ENCODE measurements at places on chromosomes 12 and 14.

DNA sequence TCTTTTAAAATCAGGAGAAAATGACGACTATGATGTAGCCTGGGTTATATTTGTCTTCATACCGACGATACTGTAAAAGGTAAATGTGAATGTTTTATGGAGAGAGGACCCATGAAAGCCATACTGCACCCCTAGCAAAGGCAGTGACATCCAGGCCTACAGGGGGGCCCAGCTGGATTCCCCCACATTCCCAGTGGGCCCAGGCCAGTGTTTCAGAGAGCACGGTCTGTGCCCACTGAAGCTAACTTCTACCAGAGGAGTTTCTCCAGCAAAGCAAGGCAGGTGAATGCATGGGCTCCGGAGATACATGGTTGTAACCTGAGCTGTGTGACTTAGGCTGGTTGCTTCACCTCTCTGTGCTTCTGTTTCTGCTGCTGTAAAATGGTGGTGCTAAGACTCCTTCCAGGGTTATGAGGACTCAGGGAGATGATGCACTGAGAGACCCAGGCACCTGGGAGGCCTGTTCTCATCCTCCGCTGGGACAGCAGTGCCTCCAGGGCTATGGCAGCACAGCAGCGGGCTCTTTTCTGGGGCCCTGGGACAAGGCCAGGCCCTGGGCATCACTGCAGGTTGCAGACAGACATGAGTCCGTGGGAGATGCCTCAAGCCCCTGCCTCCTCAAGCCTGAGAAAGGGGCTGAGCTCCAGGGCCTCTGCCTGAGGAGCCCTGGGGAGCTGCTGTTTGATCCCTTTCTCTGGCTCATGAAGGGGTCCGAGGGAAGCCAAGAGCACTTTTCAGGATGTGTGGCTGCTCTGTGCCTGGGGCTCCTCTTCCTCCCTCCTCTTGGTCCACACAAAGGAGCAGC lies 73.7 kb downstream of the SERPINA3 start:
- DNase-seq: no peak

DNA sequence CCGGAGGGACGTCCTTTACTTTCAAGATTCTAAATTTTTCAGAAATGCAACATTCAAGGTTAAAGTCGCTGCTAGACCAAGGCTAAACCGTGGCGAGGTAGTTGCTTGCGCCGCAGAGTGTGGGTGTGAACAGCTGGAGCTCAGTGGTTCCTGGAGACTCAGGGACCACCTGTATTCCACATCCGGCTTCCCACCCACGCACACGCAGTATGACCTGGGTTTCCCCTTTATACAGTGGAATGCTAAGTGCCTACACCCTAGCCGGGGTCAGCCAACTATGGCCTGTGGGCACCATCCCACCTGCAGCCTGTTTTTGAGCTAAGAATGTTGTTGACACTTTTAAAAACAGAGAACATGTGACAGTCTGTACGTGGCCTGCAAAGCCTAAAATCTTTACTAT lies 42.9 kb upstream of the TESC start:
- no peak for DNase-seq

DNA sequence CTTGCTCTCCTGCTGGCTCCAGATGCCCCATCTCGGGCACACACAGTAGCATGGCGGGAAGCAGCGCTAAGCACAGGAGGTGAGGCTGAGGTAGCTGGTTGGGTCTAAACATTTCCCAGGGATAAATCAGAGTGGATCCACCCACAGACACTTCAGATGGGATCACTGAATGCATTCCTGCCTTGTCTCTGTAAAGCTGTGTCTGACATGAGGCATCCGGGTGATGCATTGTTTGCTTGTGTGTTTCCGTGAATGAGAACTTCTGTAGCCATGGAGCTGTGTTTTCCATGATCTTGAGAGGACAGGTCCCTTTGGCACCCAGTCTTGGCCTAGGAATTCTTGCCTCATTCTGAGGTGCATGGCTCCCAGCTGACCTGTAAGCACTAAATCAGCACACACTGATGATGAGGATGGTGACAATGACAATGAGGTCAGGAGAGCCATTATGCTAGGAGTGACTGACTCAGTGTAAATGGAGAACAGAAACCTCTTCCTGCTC lies 6.7 kb upstream of the KRT75 start:
- no peak for DNase-seq

DNA sequence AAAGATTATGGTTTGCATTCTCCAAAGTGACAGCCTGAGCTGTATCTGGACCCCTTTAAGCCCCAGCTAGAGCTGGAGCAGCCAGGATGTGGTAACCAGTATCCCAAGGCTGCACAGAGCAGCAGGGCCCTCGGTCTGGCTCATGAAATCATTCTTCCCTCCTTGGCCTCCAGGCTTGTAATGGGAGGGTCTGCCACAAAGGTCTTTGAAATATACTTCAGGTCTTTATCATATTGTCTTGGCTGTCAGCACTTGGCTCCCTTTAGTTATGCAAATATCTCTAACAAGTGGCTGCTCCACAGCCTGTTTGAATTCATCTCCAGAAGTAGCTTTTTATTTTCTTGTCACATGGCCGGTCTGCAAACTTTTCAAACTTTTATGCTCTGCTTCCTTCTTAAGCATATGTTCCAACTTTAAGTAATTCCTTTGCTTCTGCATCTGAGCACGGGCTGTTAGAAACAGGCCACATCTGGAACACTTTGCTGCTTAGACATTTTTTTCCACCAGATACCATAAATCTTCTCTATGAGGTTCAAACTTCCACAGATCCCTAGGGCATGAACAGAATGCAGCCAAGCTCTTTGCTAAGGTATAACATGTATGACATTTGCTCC lies 663.4 kb upstream of the MIS18BP1 start:
- DNase-seq: no peak

- DNase-seq: no peak
These were observed 13.7 kb upstream of the DERA start for GRCh38 chr12:15897433-15897832.

- no peak for DNase-seq
These were observed 200.3 kb downstream of the KTN1 start for GRCh38 chr14:55780156-55780946.

DNA sequence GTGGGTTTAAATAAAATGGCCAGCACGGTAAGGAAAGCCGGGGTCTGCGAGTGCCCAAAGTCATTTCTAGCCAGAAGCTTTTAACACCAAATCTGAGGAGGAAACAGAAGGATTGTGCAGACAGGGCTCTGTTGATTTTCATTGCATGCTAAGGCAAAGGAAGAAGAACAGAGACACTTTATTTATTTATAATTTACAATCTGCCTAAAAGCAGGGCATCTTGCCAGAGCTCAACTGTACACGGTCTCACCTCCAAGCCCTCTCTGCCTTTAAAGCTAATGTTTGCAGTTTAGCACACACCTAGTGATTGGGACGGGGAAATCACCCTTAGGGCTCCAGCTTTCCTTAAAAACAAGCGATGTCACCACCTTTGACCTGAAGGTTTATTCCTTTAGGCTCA lies 4.0 kb downstream of the KCNA5 start:
- no peak for DNase-seq

DNA sequence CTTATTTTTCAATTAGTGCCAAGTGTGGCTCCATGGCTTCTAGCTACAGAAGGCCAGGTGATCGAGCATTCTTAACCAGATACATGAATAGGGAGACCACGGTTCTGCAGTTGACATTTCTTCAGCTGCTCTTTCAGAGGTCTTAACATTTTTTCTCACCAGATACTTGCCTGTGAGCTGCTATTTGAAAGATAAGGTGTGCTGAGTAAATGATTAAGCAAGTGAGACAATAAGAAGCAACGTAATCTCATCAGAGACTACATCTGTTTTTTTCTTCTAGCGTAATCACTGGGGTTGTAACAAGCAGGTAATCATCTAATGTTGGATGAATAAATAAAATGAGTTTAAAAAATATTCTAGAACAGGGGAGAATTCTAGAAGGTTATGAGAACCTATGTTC lies 912.9 kb downstream of the DIO2 start:
- no peak for DNase-seq

GRCh38 chr14:83870546-83871270 lies 1659.2 kb upstream of the FLRT2 start:
- DNase-seq: no peak

DNA sequence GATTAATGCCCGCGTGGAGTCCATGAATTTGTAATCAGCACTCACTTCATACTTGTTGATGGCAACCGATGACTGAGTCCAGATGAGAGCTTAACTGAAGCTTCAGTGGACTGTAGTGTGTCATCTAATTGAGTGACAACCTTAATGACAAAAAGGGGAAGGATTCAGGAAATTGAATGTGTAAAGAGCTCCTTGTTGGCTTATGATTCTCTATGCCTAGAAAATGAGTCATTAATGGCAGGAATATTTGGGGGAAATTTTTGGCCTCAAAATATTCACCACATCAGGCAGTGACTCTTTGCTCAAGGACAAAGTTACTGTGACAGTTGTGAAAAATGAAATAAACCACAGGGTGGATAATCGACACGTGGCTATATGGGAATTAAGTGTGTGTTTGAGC lies 55.3 kb upstream of the STON2 start:
- no peak for DNase-seq

DNA sequence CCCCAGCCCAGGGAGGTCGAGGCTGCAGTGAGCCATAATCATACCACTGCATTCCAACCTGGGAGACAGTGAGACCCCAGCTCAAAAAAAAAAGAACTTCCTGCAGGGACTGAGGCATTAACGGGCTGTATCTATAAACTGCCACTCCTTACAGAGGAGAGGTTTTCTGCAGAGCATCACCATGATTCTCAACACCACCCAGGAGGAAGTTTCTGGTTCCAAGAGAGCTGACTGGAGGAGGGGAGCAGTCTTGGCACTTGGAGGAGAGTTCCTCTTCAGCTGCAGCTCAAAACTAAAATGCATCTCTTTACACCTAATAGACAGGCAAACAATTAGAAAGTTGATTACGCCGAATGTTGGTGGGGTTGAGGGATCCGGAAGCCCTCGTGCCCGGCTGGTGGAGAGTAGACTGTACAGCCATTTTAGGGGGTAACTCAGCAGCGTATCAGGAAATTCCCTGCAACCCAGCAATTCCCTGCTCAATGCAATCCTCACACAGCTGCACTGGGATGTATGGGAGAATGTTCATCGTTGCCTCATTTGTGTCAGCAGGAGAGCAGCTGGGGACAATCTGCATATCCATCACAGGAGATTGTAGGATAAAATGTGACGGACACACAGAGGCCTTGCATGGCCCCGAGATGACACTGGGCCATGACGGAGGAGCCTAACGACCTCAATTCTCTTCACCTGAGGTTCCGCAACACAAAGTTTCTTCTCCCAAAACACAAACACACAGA lies 36.6 kb downstream of the ACTN1 start:
- no peak for DNase-seq

DNA sequence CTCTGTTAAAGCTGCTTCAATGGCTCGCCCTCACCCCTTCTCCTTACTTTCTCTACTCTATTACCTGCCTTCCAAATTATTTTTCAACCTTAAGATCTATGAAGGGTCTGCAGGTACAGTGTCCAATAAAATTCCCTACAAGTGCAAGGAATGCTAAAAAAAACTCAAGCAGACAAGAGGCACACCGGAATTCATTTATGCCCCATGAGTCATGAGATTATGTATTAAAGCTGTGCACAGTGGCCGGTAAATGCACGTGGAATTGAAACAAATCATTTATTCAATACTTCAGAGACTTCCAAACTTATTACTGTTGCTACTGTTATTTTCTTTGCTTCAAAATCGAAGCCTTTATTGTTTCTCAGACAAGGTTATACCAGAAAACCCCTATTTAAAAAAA lies 68.4 kb downstream of the ST8SIA1 start:
- DNase-seq: no peak

DNA sequence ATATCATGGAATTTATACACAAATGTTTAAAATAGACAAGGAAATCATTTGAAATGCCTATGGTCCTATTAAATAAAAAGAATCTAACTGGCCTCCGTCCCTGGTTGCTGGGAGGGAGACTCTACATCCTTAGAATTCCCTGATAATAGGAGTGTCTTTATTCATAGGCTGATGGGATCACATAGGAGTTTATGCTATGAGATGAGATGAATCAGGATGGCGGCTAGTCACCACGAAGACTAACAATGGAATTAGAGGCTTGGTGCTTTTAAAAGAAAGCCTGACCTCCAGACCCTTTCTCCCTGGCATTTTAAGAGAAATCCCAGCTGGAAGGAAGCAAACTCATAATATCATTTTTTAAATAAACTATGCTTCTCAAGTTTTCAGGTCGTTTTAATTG lies 69.7 kb downstream of the SEC23A start:
- DNase-seq: no peak

- no peak for DNase-seq
These were observed 26.5 kb downstream of the AP5M1 start for GRCh38 chr14:57295239-57295638.

DNA sequence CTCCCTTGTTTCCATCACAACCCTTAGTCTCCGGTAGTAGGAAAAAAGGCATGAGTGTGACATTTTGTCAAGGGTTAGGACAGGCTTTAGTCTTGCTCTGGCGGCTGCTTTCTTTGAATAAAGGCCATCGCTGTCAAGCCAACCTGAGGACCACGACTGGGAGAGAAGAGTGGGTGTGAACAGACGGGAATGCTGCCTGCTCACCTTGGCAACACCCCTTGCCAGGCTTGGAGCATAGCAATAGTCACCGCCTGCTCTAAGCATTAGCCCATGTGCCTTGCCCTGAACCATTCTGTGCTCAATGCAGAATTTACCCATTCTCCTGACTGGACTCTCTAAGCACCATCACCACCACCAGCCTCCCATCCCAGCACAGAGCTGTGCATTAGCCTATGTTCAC lies 36.2 kb downstream of the SPTB start:
- DNase-seq: no peak

DNA sequence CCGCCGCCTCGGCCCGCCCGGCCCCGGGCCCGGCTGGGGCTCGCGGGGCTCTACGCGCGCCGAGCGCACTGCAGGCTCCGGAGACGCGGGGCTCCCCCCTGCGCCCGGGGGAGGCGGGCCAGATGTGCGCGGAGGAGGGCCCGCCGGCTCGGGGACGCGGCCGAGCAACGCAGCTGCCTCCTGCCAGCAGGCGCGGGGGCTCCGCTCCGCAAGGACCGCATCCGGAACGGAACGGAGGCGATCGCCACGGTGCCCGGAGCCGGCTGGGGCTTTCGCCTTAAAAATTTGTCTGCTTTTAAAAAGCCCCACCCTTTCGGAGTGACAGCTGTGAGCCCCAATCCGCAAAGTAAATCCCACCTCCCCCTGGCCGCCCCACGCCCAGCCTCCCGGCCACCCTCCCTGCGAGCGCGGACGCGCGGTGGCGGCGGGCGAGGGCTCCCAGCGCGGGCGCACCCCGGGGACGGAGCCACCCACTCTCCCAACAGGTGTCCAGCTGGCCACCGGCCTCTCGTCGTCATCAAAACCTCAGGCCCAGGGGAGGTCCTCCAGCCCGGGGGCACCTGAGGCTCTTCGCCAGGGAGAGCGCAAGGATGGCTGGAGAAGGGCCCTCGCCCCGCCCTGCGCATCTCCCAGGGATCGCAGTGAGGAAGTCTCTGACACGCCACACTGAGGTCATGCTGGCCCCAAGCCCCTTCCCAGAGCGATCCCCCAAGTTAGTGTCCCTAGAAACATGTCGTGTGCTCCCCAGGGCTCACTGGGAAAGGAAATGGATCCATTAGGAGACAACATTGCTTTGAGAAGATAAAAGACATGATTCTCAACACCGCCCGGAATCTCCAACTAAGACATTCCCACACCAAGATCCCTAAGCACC lies at the start of gene TMEM132D:
TMEM132D (minus strand) TSS at position 70 of the 874 bp plus-strand sequence.
- no peak for DNase-seq

- no peak for DNase-seq
These were observed 276.9 kb upstream of the PRKD1 start for GRCh38 chr14:30204431-30204980.

- no peak for DNase-seq
These were observed 4.5 kb downstream of the USP15 start for GRCh38 chr12:62264706-62265105.
